ENCODE measurements at places on chromosomes 7 and 10. TPM values are rescaled to one million over a fixed set of nuclear protein-coding genes. Genes with fewer than 3 reads are reported as not detected.
A peak's percentile ranks its signal among the peaks of the same experiment; 100 is the strongest.

GRCh38 chr7:84533182-84533581 is 338.6 kb upstream of the SEMA3A start:
- no peak for DNase-seq
- H3K4me3 ChIP-seq, result no peak overlapping the region
- no peaks in the 10 kb centered on the region for H3K27me3 ChIP-seq
- H3K36me3 ChIP-seq, result no peaks in the 10 kb centered on the region

DNA sequence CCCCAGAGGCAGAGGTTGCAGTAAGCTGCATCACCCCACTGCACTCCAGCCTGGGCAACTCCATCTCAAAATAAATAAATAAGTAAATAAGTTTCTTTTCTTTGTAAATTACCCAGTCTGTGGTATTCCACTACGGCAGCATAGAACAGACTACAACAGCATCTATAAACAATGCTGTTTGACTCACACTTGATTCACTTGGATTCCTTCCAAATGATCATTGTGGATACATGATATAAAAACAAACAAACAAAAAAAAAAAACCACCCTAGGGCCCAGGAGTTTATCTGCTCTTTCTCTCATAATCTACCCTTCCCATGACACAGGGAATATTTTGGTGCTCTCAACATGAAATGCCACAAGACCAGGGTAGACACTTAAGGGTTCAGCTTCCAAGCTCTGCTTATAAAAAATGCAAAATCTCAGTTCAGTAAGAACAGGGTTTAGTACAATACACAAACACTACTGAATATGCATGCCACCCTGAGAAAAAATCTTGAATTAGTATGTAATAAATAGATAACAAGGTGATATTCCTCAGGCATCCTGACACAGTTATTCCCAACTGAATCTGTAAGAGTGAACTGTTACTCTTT is 200.9 kb downstream of the FAM107B start:
- H3K27me3 ChIP-seq, result no peaks in the 10 kb centered on the region
- H3K4me1 ChIP-seq, result peaks cover 92% of the 10 kb centered on the region
- DNase-seq, result peak; percentile 35
- H3K27ac ChIP-seq, result peak overlapping the region; percentile 24
- H3K4me3 ChIP-seq, result no peak overlapping the region

DNA sequence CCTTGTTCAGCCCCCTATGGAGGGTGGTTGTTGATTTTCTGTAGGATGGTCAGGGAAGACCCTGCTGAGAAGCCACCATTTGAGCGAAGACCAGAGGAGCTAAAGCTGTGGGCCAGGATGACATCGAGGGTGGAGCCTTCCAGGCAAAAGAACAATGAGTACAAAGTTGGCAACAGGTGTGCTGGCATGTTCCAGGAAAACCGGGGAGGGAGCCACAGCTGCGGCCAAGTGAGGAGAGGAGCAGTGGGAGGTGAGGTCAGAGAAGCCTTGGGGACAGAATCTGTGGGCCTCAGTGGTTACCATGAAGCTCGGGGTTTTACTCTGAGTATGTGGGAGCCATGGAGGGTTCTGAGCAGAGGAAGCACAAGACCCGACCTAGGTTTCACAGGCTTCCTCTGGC is 75.6 kb upstream of the ZNF479 start:
- H3K36me3 ChIP-seq, result no peaks in the 10 kb centered on the region
- no peak for DNase-seq
- H3K4me3 ChIP-seq, result no peak overlapping the region
- no peak overlapping the region for H3K27ac ChIP-seq

GRCh38 chr7:71239586-71240268 is 107.8 kb downstream of the GALNT17 start:
- no peaks in the 10 kb centered on the region for H3K36me3 ChIP-seq
- no peak overlapping the region for H3K27ac ChIP-seq
- no peak overlapping the region for H3K4me3 ChIP-seq
- DNase-seq, result no peak

The SFTPA2 gene
- not detected for total RNA-seq

DNA sequence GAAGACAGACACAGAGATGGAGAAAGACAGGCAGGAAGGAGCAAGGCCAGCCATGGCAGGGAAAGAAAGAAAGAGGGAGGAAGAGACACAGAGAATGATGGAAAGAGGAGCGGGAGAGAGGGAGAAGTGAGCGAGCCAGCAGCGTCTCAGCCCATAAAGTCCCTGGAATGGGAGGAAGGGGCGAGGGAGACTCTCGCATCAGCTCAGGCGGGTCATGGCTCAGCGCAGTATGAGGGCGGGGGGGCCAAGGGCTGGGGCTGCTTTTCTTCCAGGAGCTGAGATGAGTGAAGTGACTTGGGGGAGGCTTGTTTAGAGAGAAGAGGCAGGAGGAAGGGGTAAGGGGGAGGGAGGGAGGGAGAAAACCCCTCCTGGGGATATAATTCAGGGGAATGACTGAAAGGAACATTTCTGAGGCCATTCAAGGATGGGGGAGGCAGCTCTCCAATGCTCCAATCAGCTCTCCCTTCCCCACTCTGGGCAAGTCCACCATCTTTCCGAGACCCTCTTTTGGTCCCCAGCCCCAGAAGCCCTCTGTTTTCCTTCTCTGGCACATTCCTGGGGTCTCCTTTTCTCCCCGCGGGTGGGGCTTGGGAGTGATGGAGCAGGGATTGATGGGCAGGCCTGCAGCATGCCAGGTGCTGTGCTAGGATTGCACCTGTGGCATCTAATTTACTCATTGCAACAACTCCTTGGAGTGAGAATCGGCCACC is 87.9 kb downstream of the HIF1AN start:
- H3K36me3 ChIP-seq, result no peaks in the 10 kb centered on the region
- H3K4me1 ChIP-seq, result no peaks in the 10 kb centered on the region
- peaks cover 13% of the 10 kb centered on the region for H3K27me3 ChIP-seq

GRCh38 chr10:107741971-107742370 is 577.5 kb upstream of the SORCS1 start:
- H3K36me3 ChIP-seq, result no peaks in the 10 kb centered on the region
- DNase-seq, result no peak
- H3K27me3 ChIP-seq, result no peaks in the 10 kb centered on the region
- no peaks in the 10 kb centered on the region for H3K4me1 ChIP-seq

DNA sequence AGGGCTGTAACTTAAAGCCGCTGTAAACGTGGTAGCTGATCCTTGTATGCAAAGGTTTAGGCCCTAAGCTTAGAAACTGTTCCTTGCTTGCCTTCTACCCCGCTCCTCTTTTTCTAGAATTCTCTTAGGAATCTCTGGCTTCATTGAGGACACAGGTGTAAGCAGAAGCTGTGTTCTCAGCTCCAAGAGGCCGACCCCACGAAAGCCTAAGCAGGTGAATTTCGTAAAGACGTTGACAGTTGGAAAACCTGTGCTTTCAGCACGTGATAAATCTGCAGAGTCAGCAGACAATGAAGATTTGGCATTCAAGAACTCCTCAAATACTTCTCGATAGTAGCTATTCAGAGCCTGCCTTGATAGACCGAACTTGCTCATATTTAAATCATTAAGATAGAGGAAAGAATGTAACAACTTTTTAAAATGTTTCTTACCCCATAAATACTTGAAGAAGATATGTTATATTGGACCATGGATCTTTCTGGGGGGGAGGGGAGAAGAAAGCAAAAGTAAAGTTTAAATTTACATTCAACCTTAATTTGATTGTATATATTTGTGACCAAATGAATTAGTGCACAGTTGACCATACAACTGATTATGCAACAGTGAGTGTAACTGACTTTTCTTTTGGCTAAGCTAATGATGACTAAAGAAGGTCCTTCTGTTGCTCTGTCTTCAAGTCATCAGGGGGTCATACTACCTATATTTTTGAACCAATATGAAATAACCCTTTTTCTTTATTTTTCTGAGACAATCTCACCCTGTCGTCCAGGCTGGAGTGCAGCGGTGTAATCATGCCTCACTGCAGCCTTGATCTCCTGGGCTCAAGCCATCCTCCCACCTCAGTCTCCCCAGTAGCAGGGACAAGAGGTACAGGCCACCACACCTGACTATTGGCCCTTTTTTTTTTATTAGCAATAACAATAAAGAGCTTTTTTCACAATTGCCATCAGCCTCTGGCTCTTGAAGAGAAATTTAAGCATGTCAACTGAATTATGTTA is 1.2 kb upstream of the GDI2 start:
- no peaks in the 10 kb centered on the region for H3K27me3 ChIP-seq
- peaks cover 41% of the 10 kb centered on the region for H3K4me1 ChIP-seq

The SLF2 gene
- total RNA-seq, result 46.3 TPM

- H3K36me3 ChIP-seq, result no peaks in the 10 kb centered on the region
- no peak overlapping the region for H3K27ac ChIP-seq
- no peak overlapping the region for H3K4me3 ChIP-seq
- H3K27me3 ChIP-seq, result no peaks in the 10 kb centered on the region
These were observed 189.3 kb upstream of the LYZL2 start for GRCh38 chr10:30818854-30819253.

The LLCFC1 gene
- total RNA-seq, result not detected
